ENCODE measurements at places on chromosomes 12 and 14. TPM values are rescaled to one million over a fixed set of nuclear protein-coding genes. Genes with fewer than 3 reads are reported as not detected.

PCNX4 gene
- 80.6 TPM for total RNA-seq

CLEC2D gene
- total RNA-seq: 7.2 TPM

SYCP3 gene
- total RNA-seq: not detected

AGAP2 gene
- total RNA-seq: 45.5 TPM

TGFB3 gene
- 55.7 TPM for total RNA-seq

ACSM4 gene
- total RNA-seq: not detected

KLHL33 gene
- total RNA-seq: 0.15 TPM

KRT80 gene
- not detected for total RNA-seq

PRB2 gene
- not detected for total RNA-seq

COPS7A gene
- 25.9 TPM for total RNA-seq

MYO1H gene
- total RNA-seq: 0.27 TPM

BBOF1 gene
- 0.91 TPM for total RNA-seq

FAIM2 gene
- 3.5 TPM for total RNA-seq

ATF7 gene
- 36.0 TPM for total RNA-seq

KRT72 gene
- not detected for total RNA-seq

RTRAF gene
- total RNA-seq: 178 TPM

PRPH gene
- 2,189 TPM for total RNA-seq

GOLGA5 gene
- total RNA-seq: 28.2 TPM

Data from glutamatergic neuron (in vitro differentiated cells).